ENCODE measurements at places on chromosomes 1 and 21. TPM values are rescaled to one million over a fixed set of nuclear protein-coding genes. Genes with fewer than 3 reads are reported as not detected.

KTI12 gene
- total RNA-seq: 22.8 TPM

DNA sequence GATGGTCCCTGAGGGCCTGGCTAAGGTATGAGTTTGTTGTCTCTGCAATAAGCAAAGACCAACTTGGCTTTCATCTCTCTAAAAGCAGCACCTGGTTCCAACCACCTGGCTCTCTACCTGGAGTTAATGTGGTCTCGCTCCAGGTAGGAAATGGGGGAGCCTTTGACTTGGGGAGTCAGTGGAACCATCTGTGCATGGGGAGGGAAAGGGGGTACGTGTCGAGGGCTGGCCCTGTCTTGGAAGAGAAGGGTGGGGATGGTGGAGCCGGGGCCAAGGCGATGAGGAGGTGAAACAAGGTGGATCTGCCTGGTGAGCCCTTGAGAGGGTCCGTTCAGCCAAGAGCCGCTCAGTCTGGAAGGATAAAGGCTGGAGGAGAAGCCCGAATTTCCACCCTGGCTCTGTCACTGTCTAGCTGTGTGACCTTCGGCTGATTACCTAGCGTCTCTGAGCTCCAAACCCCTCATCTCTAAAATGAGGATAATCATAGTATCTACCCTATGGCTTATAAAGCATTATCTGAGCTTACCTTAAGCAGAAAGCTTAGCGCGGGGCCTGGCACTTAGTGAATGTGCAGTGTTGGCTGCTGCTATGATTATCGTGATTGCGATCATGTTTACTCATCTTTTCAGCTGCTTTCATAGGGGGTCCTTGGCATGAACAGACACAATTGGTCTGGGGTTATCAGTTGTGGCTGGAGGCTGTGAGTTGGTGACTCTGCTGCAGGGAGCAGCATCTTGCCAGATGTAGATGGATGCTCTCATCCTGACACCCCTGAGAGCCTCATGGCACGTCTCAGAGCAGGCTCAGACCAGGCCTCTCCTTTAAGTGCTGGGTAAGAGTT, 78.7 kb downstream of the ACTL8 start:
- DNase-seq: no peak

DNA sequence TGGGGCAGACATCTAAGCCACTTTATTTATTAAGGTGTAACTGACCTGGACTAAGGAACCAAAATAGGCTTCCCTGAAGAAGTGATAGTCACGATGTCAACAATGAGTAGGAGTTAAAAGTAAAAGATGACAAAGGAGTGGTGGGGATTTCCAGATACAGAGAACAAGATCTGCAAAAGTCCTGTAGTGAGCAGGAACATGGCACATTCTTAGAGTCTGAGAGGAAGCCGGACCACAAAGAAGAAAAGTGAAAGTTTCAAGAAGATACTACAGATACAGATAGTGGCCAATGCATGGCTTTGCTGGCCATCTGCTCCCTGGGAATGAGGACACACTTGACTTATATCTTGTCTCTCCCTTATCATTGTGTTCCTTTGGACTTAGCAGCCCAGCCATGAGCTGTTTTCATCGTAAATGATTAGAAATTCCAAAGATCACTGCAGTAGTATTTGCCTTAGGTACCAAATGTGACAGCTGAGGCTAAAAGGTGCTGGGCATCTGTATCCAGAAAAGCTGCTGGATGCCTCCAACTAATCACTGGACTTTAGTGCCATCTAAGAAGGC, 302.4 kb upstream of the NR5A2 start:
- DNase-seq: no peak

GRCh38 chr1:43545695-43546387, 15.2 kb downstream of the PTPRF start:
- peak; percentile 71 for DNase-seq

ERG gene
- not detected for total RNA-seq

GRCh38 chr1:65904681-65905083, 112.0 kb downstream of the PDE4B start:
- DNase-seq: peak; percentile 73

NR5A2 gene
- 0.25 TPM for total RNA-seq

OR2L2 gene
- 0.09 TPM for total RNA-seq

DNA sequence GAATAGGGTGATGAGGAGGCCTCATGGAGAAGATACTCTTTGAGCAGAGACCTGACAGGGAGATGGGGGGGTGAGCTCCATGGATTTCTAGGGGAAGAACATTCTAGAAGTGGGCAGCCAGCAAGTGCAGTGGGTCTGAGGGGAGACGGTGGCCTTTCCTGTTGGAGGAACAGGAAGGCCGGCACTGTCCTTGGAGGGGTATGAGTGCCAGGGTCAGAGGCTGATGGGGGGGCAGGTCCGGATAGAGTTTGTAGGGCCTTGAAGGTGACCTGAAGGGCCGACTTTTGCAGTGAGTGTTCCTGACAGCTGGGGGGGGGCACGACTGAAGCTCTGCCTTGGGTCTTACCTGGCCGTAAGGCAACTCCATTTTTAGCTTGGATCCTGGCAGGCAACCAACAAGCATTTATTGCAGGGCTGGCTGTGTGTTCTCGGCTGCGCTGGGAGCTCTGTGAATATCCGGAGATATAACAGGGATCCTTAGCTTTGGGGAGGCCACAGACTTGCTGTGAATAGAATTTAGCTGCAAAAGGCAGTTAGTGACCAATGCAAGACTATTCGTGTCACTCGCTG, 130.6 kb downstream of the MRPS6 start:
- no peak for DNase-seq

APOBEC4 gene
- total RNA-seq: not detected

GRCh38 chr1:78263459-78263858, 217.7 kb downstream of the GIPC2 start:
- DNase-seq: no peak

GRCh38 chr1:154557939-154558719, at the start of gene UBE2Q1:
TSS of gene UBE2Q1 (minus strand) at chr1:154558662. CDS start at chr1:154558553, 109 bp downstream.
- DNase-seq: peak; percentile 85

DNA sequence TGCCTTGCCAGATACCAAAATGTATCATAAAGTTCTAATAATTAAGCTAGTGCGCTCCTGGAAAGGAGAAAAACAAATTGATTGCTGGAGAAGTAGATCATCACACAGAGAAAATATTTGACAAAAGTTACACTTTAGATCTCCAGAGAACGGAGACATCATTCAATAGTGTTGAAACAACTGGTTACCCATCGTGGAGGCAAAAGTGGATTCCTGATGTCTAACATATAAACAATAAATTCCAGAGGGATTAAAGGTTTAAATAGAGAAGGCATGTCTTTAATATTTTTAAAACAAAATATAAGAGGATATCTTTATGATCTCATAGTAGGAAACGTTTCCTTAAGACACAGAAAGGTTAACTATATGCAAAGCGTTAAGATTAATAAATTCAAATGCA, 41.0 kb downstream of the NRIP1 start:
- no peak for DNase-seq

GRCh38 chr1:178607718-178608408, 95.0 kb downstream of the TEX35 start:
- DNase-seq: no peak

GRCh38 chr1:213192026-213192425, 141.0 kb downstream of the RPS6KC1 start:
- no peak for DNase-seq

Measured in K562 (cell line).